AG04450 (cell line): ENCODE measurements at places on chromosomes 7 and 10. TPM values are rescaled to one million over a fixed set of nuclear protein-coding genes. Genes with fewer than 3 reads are reported as not detected.

- no peak for DNase-seq
Observed at GRCh38 chr7:93626869-93627268, 52.3 kb upstream of the CALCR start.

DNA sequence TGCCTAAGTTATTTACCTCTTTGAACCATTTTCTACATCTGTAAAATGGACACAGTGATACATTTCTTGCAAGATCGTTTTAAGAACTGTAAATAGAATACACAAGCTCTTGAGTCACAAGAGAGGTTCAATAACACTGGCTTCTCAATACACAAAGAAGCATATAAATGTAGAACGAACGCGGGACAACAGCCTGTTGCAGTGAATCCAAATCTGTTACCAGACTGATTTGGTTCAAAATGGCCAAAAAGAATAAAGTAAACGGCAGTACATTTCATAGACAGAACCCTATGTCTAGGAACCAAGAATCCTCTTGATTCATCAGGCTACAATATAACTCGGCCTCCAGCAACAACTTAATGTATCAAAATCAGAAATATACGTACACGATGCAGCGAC is 701 bp downstream of the MTPAP start:
- DNase-seq, result no peak

- DNase-seq, result no peak
Observed at GRCh38 chr7:103711413-103711812, 265.4 kb upstream of the SLC26A5 start.

Gene VPS37D
- 1.8 and 3.7 TPM in 2 replicates for polyA plus RNA-seq

GRCh38 chr10:30765022-30765615 is 135.6 kb upstream of the LYZL2 start:
- DNase-seq, result no peak

GRCh38 chr10:94046098-94046497 is 52.4 kb downstream of the PLCE1 start:
- no peak for DNase-seq

DNA sequence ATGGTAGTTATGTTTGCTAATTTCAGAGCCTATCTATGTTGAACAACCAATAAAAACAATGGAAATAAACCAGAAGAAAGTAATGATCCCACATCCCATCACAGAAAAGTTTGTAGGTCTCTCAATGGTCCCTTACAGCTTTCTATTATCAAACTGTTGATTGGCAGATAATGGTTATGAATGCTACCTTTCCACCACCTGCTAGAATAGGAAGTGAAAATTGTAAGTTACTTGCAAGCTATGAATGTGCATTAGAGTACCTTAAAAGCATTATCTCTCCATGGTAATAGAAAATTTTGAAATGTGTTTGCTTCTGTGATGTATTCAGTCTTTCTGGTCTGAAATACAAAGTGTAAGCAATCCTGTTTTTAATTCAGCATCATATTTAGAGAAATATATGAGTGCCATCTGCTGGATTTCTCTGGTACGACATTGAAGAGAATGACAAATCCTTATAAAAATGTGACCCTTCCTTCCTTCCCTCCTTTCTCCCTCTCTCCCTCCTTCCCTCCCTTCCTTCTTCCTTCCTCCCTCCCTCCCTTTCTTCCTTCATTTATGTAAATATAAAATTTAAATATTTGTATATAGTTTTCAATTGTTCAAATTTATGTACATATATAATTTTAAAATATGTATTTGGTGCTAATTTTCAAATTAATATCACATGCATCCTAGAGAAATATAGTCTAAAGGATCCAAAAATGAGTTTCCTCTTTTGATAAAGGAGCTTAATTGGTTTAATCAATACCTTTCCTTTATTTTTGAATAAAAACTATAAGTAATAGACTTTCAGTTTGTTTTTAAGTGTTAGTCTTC is 41.4 kb upstream of the PNLIPRP3 start:
- no peak for DNase-seq

Gene CPEB3
- polyA plus RNA-seq, result 0.36 TPM in 2 replicates

Gene CDK6
- 34.5 and 40.6 TPM in 2 replicates for polyA plus RNA-seq

Gene DUS4L
- 4.8 and 6.0 TPM in 2 replicates for polyA plus RNA-seq

DNA sequence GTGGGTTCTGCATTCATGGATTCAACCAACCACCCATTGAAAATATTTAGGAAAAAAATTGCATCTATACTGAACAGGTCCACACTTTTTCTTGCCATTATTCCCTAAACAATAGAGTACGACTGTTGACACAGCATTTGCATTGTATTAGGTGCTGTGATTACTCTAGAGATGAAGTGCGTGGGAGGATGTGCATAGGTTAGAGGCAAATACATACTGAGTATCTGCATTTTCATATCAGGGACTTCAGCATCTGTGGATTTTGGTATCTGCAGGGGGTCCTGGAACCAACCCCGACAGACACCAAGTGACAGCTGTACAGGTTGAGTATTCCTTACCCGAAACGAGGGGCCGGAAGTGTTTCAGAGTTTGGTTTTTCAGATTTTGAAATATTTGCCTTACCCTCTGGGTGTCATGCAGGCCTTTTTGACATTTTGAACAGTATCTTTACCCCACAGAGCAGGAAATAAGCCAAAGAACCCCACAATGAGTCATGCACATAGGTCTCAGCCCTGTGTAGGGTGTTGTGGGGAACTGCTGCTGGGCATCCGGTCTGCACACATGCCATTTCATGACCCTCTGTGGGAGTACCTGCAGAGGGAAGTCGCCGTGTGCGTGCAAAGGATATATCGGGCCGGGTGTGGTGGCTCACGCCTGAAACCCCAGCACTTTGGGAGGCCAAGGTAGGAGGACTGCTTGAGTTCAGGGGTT is 14.5 kb downstream of the NUDT5 start:
- no peak for DNase-seq

DNA sequence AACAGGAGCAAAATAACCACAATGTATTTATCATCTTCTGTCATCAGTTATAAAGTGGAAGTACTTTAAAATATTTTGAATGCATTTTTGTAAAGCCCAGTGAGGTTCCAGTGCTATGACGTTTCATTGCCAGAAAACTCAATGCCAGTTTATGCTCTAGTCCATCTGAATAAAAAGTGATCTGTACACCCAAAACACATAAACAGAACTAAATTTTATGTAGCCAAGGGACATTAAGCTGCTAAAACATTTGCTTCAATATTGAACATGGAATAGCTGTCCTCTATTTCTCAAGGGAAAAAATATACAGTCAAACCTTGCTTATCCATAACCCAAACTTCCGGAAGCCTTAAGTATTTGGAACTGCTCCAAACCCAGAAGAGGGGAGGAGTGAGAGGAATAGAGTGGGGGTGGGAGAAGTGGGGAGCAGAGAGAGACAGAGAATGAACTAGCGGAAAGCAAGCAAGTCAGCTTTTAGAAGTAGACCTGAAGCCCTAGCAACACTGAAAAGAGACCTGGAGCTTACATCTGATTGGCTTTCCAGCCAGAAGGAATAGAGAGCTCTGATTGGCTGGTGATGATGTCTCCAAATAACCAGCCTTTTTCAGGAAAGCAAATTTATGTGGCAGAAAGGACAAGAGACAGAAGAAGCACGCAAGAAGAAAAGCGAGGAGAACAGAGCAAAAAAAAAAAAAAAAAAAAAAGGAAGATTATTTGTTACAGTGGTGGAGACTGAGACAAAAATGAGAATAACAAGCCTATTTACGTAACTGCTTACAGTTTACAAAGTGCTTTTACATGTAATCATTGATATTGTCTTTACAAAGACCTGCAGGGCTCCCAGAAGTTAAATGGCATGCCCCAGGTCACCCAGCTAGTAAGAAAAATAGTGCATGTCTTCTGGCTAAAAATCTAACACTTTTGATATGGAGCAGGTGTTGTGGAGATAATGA is 196.0 kb downstream of the RNLS start:
- DNase-seq, result peak; percentile 44

- DNase-seq, result no peak
Observed at GRCh38 chr7:110733221-110733620, 357.7 kb upstream of the LRRN3 start.

GRCh38 chr7:147436718-147437117 is 1153.8 kb upstream of the C7orf33 start:
- no peak for DNase-seq

DNA sequence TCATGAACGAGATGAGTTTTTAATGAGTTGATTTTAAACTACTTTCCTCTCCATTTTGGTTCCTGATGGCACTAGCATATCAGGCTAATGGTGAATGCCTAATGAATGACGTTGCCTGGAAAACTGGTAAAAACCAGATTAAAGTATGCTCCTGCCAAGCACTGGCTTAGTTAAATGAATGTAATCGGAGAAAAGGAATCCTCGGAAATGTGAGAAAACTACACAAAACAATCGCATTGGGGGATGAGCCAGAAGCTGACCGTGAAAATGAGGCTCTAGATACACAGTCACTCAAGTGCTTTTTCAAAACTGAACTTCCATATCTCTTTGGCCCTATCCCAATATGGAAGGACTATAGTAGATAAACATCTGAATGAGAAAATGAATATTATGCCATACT is 153.8 kb upstream of the COL1A2 start:
- no peak for DNase-seq

GRCh38 chr7:157904211-157904865 is 567.5 kb downstream of the DNAJB6 start:
- no peak for DNase-seq

- no peak for DNase-seq
Observed at GRCh38 chr10:92747600-92747999, 57.8 kb downstream of the HHEX start.

Gene PRKAR2B
- 9.1 and 13.0 TPM in 2 replicates for polyA plus RNA-seq

Gene PLPP4
- polyA plus RNA-seq, result 0.10 TPM in 1 of 2 replicates, not detected in the other

DNA sequence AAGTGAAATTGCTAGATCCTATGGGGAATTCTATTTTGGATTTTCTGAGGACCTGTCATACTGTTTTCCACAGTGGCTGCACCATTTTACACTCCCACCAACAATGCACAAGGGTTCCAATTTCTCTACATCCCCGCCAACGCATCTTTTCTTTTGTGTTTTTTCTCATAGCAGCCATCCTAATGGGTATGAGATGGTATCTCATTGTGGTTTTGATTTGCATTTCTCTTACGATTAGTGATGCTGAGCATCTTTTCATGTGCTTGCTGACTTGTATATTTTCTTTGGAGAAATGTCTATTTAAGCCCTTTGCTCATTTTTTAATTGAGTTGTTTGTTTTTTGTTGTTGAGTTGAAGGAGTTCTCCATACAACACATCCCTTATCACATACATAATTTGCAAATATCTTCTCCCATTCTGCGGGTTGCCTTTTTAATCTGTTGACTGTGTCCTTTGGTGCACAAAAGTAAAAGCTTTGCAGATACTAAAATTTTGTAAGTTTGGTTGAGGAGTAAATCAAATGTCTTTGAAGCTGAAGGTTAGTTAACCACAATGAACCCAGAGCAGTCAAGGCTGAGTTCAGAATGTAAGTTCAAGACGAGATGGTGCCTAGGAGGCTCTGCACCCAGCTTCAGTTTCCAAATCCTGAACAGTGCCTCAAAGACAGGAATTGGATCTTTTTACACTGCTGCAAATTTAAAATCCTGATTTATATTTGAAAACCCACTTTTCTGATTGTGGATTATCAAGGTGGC is 195.4 kb downstream of the COBL start:
- no peak for DNase-seq

- DNase-seq, result no peak
Observed at GRCh38 chr7:133502498-133502897, 249.6 kb downstream of the EXOC4 start.

Gene RASA4
- 7.0 and 14.9 TPM in 2 replicates for polyA plus RNA-seq

Gene TFPI2
- 27.9 and 31.0 TPM in 2 replicates for polyA plus RNA-seq

Gene CXCL12
- polyA plus RNA-seq, result 80.5 and 93.4 TPM in 2 replicates

DNA sequence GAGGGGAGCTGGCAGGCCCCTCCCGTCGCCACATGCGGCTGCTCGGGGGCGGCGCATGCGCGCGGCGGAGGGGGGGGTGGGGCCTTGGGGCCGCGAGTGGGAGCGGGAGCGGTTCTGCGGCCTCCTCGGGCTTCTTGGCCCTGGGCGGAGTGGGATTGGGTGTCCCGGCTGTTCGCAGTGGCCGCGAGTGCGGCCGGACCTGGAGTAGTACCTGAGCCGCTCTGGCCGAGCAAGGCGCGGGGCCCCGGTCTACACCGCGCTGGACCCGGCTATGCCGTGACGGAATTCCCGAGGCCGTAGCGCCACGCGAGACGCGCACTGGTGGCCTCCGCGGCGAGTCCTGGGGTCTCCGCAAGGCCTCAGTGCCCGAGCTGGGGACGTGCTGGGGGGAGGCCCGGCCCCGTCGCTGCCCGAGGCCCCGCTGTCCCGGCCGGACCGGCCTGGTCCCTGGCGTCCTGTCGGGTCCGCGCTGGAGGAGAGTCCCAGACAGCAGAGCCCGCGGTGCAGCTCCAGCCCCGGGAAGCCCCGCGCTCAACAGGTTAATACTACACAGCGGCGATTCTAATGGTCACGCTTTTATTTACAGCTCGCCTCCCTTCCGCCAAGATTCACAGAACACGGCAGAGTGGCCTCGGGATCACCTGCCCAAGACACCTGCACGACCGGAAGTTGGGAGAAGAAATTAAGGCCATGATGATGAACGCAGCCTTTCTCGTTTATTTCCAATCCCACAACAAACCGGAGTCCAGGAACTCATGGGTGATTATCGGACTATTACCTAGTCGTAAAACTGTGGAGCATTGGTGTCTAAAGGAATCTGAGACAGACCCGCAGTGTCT is 671 bp upstream of the PAXIP1 start:
- DNase-seq, result peak; percentile 60

- no peak for DNase-seq
Observed at GRCh38 chr7:120793213-120793936, 64.6 kb downstream of the TSPAN12 start.

DNA sequence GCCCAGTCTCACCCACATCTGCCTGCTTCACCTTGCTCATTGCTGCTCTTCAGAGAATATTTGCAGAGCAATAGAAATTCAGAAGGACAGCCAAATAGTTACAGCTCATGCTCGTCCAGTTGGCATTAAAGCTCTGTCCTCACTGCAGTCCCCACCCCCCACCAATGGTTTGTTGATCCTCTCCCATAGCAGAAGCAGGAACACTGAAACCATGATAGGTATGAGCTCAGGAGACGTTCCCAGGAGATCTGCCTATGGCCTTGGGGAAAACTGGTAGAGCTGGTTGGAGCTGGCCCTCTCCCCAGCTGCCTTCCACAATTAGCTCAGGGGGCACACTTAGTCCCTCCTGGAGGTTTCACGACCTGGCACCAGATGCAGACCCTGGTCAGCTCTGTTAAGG is 68.6 kb upstream of the KMT2C start:
- DNase-seq, result no peak

GRCh38 chr7:98807068-98808048 is 62.5 kb downstream of the TMEM130 start:
- no peak for DNase-seq

Gene TMEM273
- polyA plus RNA-seq, result not detected in 2 replicates

GRCh38 chr7:23474094-23474828 is 4.0 kb upstream of the IGF2BP3 start:
- DNase-seq, result peak; percentile 89
